Suppressor macrophage treated with lipopolysaccharide for 1 hour (primary cell): ENCODE measurements at places on chromosomes 6 and 20.

DNA sequence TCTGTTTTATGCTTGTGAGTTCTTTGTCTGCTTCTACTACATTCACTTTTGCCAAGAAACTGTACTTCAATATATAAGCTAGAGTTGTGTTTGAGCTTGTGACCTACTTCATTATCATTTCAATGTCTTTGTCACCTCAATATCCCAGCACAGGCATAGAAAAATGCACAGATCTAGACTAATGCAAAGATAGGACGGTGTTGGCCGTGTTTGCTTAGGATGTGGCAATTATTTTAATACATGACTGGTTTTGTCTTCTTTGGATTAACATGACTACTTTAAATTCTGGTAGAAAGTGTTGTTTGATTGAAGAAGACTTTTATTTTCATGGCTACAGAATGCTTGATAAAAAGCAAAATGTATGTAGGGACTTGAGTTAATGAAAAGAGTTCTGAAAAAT, 1075.0 kb upstream of the GJE1 start:
- DNase-seq, result no peak

DNA sequence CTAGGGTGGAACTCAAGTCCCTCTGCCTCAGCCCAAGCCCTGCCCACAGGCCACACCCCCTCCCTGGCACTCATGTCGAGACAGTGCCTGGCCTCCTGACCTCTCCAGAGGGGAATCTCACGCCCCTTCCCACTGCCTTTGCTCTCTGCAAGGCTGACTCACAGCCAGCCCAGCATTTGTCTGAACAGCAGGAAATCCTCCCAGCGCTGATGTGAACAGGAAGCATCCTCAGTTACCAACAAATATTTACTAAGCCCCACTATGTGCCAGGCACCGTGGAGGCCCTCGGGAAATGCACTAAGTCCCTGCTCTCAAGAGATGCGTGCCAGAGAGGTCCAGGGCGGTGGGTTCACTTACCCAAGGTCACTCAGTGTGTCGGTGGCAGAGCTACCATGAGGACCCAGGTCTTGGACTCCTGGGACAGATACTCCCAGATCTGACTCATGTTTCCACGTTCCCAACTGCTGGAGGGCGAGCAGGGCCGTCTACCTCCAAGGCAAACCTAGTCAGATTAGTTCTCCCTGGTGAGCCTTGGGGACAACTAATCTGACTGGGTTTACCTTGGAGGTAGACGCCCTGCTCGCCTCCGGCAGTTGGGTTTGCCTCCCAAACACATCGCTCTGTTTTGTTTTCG, 7.8 kb downstream of the ADA start:
- peak; percentile 96 for DNase-seq

DNA sequence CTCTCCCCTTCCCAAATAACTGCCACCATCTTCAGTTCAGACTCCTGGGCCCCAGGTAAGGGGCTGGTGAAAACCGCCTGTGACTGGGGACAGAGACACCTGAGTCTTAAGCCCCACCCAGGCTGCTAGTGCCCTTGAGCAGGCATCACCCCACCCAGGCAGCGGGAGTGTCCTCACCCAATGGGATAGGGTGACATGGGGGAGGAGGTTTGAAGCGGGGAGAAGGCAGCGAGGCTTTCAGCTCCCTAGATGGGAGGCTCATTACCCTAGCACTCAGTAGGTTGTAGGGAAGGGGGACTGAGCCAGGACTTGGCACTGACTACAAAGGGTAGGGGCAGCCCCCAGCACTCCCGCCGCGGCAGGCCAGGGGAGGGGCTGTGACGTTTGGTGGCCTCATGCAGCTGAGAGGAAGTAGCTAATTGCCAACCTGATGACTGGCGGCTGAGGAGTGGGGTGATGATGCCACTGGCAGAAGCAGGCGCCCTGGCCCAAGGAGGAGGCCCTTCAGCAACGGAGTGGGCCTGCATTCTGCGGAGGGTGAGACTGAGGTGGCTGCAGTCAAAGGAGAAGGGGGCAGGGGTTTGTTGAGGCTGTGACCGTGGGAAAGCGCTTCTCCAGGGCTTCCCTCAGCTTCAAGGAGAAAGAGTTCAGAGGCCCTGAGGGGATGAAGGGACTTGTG, 126.9 kb downstream of the MRPL14 start:
- peak; percentile 90 for DNase-seq

DNA sequence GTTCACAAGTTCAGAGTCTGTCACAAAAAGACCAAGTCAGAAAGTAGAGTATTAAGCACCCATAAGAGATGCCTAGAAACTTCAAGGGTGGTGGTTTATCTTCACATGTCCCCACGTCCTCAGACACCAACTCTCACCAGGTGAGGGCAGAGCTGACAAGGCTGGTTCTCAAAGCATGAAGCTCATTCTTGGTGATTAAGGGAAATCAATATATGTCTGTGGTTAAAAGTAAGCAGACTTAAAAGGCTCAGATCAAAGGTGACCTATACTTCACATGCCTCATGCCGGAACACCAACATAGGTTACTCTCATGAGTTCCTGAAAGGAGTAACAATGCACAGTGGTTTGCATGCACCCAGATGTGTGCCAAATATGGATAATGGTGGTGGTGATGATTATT, 27.0 kb downstream of the IL17A start:
- no peak for DNase-seq

GRCh38 chr6:167807756-167808155, 19.0 kb upstream of the AFDN start:
- no peak for DNase-seq

- DNase-seq, result peak; percentile 13
Observed at GRCh38 chr20:16819483-16819882, 71.3 kb downstream of the OTOR start.

DNA sequence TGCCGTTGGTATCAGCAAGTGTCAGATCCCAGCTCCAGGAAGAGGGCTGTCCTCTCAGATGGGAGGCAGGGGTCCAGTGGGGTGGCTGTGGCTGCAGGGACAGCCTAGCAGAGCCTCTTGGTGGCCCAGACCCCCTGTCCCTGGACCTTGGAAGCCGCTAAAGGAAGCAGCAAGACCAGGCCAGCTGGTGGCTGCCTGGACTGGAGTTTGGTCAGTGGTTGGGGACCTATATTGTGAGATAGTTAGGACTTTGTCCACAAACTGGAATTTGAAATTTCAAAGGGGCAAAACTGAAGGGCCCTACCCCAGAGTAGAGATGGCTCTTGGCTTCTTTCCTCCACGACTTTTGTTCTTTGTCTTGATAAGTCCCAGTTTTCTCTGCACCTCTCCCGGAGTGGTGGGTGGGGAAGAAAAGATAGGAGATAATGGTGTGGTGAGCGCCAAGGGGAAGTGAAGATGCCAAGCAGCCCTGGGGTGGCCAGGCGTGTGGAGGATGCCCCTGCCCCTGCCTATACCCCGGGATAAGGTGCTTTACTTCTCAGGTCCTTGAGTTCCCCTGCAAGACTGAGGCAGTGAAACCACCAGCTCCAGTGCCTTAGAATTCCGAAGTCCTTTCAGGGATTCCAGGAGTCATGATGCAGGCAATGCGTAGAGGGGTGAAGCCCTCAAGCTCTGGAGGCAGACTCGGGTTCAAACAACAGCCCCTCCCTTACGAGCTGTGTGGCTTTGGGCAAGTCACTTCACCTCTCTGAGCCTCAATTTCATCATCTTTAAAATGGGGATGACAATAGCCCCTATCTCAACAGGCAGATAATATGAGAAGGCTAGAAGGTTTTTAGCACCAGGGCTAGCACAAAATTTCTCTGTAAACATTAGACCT, 40.2 kb downstream of the HNF4A start:
- DNase-seq, result no peak

DNA sequence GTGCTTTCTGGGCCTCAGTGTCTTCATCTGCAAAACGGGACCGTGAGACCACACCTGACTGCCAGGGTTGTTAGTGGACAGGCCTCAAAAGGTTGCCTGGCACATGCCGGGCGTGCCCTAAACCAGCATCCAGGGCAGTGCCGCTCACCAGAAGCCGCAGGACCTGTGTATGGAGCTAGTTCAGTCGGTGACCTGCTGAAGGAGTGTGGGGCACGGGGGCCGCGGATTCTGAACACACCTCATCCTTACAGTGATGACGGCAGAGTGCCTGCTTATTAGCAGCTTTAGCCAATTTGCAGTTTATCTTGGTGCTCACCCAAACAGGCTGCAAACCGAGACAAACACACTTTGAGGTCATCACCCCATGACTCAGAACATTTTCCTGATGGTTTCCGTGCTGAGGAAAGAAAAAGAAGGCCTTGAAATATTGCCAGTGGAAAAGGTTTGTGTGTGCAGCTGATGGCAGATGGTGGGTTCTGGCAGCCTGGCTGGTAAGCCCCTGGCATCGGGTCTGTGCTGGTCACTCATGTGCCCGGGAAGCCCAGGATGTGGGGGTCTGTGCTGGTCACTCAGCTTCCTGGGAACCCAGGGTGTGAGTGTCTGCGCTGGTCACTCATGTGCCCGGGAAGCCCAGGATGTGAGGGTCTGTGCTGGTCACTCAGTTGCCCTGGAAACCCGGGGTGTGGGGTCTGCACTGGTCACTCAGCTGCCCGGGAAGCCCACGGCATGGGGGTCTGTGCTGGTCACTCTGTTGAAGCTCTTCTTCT, 153.8 kb downstream of the ERMARD start:
- DNase-seq, result peak; percentile 10

DNA sequence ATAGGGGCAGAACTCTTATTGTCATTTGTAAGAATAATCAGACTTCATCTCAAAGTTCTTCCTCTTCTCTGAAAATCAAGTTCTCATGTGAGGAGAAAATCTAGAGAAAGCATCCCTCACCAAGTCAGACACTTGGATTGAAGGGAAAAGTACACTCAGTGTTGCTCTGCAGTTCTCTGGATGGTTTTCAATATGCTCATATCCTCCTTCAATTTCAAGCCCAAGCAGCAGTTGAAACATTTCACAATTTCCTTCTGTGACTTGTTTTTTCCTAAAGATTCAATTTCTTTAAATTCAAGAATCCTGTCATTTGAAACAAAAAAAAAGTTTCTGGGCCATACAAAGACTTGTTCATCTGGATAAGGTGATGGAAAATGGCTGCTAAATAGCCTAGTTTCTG, 140.2 kb upstream of the AHI1 start:
- DNase-seq, result no peak

GRCh38 chr6:152532556-152533422, 104.4 kb downstream of the SYNE1 start:
- no peak for DNase-seq

GRCh38 chr6:157314705-157315321, 8.5 kb downstream of the TMEM242 start:
- DNase-seq, result peak; percentile 79

DNA sequence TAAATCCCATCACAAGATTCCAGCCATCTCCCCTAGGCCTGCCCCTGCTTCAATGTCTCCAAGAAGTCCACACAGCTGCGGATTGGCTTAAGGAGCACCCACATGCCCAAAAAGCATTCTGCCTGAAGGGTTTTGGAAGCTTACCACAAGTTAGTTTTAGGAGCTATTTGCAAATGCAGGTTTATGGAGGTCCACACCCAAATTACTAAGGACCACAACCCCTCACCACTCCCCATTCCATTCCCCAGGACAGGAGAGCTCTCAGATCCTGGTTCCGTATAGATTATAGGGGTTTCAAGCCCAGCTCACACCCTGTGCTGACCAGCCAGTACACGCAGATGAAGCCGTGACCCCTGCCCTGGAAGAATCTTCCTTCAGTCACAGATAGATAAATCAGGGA, 24.3 kb upstream of the PXDC1 start:
- DNase-seq, result no peak

GRCh38 chr6:163287626-163288025, 126.9 kb upstream of the QKI start:
- DNase-seq, result no peak

DNA sequence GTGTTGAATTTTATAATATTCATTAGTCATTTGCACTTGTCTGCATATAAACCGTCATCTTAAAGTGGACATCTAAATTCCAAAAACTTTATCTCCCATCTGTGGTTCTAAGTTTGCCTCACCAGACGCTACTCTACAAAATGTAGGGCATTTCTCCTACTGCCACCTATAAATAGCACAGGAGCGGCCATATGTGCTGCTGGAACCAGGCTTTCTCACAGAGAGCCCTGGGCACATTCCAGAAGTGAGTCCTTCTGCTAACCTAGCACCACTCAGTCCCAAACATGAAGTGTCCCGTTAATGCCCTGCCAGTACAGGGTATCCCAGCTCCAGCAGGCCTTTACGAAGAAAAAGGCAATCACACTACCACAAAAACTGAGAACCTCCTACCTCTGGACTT, 153.7 kb downstream of the TMEM242 start:
- no peak for DNase-seq

DNA sequence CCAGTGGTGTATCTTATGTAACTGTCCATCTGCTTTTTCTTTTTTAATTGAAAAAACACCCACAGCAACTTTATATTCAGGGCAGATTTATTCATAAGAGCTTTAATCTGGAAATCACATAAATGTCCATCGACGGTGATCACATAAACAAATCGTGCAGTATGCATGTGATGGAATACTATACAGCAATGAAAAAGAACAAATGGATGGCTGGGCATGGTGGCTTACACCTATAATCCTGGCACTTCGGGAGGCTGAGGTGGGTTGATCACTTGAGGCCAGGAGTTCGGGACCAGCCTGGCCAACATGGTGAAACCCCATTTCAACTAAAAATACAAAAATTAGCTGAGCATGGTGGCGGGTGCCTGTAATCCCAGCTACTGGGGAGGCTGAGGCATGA, 39.1 kb downstream of the VSTM2L start:
- no peak for DNase-seq

- DNase-seq, result peak; percentile 53
Observed at GRCh38 chr6:117477988-117478852, 4.3 kb upstream of the DCBLD1 start.

DNA sequence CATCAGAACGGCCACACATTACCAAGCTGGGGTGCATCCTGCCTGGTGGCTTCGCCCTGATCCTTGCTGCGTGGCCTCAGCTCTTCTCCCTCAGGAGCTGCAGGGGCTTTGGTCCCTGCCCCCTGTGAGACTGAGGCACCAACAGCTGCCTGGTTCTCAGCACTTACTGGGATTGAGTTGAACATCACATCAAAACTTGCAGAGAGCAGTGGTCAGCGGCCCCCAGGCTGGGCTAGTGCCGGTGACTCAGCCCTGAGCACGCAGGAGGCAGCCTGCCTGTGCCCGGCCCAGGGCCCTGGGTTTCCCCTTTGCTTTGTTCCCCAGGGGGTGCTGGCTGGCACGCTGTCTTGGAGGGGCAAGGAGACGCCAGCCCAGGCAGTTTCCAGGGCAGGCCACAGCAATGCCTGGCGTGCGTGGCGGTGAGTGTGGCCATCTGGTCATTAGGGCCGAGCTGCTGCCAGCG, 63.3 kb downstream of the DLL1 start:
- no peak for DNase-seq

- no peak for DNase-seq
Observed at GRCh38 chr20:19588241-19588640, 169.8 kb upstream of the RIN2 start.

DNA sequence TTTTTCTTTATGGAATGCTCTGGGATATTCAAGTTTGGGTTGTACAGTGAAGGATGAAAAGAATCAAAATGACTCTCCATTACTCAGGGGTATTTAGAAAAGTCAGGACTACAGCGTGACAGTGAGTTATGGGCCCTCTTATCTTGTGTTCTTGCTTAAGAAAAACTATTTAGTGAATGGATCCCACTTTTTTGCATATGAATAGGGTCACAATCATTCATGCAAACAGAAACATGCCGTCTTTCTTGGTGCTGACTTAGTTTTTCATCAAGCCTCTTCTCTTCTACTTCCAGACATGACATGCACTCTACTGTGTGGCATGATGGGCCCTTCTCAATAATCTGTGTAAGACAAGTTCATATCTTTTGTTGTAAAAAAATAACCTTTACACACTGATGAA, 488.4 kb upstream of the MMS22L start:
- DNase-seq, result no peak
